Dorsolateral prefrontal cortex (tissue), 122 donors: ENCODE measurements at places on chromosomes 7 and 10.

GRCh38 chr10:116466715-116467422 lies 39.2 kb downstream of the PNLIPRP3 start:
- DNase-seq: no peak

DNA sequence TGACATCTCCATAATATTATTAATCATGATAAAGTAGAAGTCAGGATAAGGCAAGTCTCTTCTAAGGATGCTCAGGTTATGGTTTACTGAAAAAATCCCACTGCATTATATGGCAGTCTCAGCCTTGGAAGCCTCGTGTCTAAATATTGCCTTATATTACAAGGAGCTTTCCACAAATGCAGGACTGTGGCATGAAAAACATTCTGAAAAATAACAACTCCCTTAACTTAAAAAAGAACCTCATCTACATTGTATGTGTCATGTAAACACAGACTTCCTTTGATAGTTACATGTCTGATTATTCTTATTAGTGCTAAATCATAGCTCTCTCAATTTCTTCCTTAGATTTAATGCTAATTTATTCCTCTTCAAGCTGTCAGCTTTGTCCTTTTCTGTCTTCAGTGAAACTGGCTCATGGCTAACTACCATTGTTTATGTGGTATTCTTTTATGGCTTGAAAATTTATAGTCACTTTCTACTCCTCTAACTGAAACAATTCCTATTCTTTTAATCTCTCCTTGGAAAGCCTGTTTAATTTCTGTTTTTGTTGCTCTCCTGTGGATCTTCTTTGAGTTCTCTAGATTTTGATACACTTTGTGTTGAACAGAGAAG lies 156.1 kb downstream of the KIF20B start:
- no peak for DNase-seq

DNA sequence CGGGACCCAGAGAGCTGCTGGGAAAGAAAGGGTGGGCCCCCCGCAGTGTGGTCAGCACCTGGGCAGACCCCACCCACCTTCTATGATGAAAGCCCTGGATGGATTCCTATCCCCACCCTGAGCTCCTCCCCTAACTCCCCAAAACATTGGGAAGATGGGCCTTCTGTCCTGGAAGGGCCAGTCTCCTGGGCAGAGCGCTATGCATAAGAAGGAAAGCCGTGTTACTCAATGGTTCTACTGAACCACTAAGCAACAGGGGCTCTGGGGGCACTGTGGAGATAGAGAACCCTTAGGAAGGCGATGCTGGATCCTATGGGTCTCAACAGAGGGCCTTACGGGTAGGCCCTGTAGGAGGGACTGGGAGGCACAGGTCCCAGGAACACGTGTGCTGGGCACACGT lies 30.7 kb upstream of the INSIG1 start:
- no peak for DNase-seq

DNA sequence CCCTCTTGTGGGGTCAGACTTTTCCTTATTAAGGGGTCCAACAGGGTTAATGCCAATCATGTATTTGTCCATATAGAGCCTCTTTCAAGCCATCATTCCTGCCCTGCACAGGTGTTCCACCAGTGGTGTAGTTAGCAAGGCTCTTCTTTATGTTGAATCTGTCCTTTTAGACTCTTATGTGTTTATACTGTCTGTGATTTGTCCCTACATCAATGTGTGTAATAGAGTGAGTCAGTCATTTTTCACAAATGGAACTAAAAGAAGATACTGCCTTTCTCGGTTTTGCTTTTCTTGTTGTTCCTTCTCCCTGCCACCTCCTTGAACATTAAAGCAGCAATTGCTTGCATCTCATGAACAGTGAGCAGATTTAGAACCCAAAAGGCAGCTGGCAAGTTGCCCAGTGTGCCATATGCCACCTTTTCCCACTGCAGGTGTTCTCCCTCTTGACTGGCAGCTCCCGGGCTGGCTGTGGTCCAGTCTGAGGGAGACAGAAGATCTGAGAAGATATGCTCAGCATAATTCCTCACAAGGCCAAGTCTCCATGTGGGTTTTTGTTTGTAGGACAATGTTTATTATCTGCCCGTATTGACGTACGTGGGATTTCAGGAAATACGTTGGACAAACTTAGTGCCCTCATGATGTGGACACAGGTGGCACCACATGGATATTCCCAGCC lies 154.1 kb downstream of the LHFPL3 start:
- no peak for DNase-seq

- DNase-seq: no peak
Observed at GRCh38 chr7:124776153-124776552, 10.6 kb upstream of the GPR37 start.

DNA sequence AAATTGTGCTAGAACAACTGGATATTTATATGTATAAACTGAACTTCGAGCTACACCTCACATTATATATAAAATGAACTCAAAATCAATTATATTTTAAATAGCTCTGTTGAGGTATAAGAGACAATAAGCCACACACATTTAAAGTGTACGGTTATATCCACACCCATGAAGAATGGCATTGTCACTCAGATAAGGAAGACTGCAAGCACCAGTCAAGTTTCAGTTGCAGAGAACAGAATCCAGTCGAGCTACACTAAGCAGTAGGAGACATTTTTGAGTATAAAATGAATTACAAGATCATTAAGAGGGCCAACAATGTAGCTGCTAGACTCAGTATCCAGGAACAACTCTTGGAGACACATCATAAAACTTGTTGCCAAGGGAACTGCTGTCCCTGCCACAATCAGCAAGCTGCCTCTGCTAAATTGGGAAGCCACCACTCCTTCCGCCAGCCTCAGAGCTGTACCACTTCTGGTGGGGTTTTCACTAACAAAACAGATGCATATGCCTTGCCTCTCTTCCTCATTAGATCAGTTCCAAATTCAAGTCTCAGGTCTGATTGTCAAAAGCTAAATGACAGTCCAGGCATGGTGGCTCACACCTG lies 19.6 kb upstream of the GPNMB start:
- DNase-seq: peak; percentile 64

DNA sequence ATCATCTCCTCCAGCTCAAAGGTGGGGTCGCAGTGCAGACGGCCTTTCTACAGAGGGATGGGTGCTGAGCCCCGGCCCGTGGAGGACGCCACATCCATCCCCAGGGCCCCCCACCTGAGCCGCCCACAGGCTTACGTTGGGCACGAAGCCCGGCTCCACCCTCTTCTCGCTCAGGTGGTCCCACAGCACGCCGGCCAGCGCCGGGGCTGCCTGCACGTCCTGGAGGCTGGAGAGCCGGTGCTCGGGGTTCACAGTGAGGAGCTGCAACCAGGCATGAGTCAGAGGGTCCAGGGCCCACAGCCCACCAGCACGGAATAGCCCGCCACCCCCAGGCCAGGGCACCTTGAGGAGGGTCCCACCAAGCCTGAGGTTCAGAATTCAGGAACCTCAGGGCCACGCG lies 36.0 kb downstream of the DPYSL4 start:
- DNase-seq: no peak

GRCh38 chr7:495761-496321 lies 23.8 kb downstream of the PDGFA start:
- DNase-seq: no peak

GRCh38 chr10:74419491-74419951 lies 268.5 kb downstream of the ADK start:
- DNase-seq: no peak

- no peak for DNase-seq
Observed at GRCh38 chr10:20771051-20771450, 126.1 kb downstream of the NEBL start.

DNA sequence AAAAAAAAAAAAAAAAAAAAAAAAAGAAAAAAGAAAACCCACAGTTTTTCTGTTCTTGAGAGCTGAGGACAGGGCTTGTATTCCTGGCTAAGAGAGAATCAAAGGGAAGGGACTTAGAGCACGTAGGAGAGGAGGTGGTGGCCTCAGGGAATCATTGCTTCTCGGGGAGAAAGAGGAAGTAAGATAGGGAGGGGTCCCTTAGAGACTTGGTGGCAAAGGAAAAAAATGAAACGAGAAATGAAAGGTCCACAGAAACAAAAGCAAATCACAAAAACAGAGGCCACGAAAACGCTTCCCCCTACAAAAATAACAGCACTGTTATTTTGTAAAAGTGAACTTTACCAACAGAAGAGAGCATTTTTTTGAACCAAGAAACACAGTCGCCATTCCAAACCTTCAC lies 323.1 kb upstream of the GALNT17 start:
- no peak for DNase-seq

- DNase-seq: no peak
Observed at GRCh38 chr7:150847536-150847935, 4.8 kb upstream of the AOC1 start.

- DNase-seq: no peak
Observed at GRCh38 chr10:69363666-69364065, 53.1 kb downstream of the TACR2 start.

GRCh38 chr10:106956216-106956915 lies 208.1 kb downstream of the SORCS1 start:
- no peak for DNase-seq

DNA sequence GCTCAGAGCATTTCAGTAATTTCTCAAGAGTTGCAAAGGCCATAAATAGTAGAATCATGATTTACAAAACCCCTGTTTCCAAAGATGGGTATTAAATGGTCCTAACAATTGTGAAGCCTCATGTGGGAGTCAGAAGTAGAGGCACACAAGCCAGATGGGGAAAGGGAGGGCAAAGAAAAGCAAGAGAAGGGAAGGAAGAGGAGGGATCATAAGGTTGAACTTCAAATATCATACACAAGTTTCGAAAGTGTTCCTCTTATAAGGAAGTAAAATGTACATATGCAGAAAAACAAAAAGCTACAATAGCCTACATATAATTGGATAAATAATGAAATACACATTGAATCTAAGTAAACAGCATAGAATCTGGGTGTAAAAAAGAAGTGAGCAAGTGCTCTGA lies 6.0 kb downstream of the LIPN start:
- no peak for DNase-seq

- DNase-seq: no peak
Observed at GRCh38 chr7:68537774-68538071, 1060.6 kb upstream of the AUTS2 start.

DNA sequence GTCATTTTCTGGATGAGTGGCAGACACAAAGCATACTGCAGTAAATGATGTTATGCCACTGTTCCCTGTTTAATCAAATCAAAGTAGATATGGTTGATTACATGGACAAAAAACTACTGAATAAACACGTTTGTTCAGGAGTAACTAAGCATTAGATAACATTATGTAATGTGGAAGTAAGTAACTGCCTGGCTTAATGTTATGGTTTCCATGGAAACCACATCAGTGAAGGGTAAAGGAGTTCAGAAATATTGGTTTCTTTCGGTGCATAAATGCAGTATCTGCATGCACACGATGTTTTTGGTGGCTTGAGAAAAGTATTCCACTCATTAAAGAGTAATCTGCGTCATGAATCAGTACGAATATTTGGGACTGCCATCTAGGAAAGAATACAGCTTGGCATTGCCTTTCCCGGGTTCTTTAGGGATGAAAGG lies 131.3 kb upstream of the PRKCQ start:
- no peak for DNase-seq
